H4 (cell line): ENCODE measurements at places on chromosomes 4 and X. TPM values are rescaled to one million over a fixed set of nuclear protein-coding genes. Genes with fewer than 3 reads are reported as not detected.

DNA sequence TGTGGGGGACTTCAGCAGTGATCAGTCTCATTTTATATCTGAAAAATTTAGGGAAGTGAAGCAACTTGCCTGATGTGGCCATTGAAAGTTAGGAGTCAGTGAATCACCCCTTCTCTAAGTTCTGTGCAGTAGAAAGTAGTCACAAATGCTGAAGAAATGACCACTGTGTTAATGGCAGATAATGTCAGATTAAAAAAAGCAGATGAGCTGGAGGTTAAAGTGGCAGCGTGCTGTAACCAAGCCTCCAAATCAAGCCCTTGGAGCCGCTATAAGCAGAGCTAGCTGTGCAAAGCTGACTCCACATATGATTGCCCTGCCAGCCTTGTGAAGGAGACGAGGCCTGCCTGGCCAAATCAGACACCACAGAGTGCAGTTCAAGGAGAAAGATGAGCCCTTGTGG, 39.2 kb upstream of the PDE5A start:
- no peak for DNase-seq

DNA sequence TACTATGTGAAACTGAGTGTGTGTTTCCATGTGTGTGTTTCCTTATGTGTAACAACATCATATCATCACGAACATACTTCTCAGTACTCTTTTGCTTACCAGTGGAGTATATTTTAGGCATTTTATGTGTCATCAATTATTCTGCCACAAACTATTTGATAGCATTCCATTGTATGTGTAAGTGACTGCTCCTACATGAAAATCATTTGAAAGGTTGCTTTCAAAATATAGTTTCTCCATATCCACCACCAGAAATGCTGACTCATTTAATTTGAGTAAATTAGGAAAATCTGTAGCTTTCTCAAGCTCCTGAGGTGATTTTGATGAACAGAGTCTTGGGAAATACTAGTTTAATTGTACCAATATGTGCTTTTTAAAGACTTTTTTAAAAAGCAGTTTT, 376.2 kb downstream of the PCDH18 start:
- DNase-seq, result no peak

IRS4 gene
- 0.06 and 0.10 TPM in 2 replicates for total RNA-seq

- no peak for DNase-seq
These were observed 6.4 kb upstream of the COMMD8 start for GRCh38 chr4:47469951-47470350.

DNA sequence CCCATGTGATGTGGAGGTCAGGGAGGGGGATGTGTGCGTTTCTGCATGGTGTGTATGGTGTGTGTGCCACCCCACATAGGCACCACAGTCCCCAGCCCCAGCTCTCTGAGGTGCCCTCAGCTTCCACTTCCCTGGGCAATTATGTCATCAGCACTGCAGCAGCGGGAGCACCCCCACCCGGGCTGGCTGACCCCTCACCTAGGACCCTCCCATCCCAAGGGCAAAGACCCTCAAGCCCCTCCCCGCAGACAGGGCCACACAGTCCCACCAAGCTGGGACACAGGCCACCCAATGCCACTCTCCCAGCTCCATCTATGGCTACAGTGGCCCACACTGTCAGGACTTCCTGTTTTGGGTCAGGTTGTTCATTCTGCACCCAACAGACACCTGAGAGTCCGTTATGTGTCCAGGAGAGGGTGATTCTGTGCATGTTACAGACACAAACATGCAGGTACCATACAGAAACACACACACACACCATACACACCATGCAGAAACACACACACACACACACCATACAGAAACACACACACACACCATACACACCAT, 75.2 kb downstream of the JAKMIP1 start:
- DNase-seq, result no peak

DNA sequence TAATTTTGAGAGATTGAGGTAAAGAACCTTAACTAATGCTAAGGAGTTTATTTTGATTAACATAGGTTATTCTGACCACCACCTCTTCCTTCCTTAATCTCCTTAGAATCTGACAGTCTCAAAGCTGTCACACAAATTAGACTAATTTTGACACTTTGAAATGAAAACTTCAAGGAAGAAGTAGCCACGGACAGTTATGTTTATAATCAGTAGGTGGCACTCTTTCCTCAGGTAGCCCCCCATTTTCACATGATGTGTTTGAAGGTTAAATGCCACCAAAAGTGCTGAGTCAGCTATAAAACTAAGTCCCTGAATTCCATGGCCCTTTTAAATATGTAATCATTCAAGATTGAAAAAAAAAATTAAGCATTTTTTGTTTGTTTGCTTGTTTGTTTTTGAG, 22.4 kb downstream of the TMEM33 start:
- peak; percentile 51 for DNase-seq
